Caco-2 (cell line): ENCODE measurements at places on chromosomes 4 and X. TPM values are rescaled to one million over a fixed set of nuclear protein-coding genes. Genes with fewer than 3 reads are reported as not detected.
A peak's percentile ranks its signal among the peaks of the same experiment; 100 is the strongest.

SPRY1 gene
- total RNA-seq, result 23.2 and 23.4 TPM in 2 replicates

CT45A3 gene
- total RNA-seq, result not detected in 2 replicates

DNA sequence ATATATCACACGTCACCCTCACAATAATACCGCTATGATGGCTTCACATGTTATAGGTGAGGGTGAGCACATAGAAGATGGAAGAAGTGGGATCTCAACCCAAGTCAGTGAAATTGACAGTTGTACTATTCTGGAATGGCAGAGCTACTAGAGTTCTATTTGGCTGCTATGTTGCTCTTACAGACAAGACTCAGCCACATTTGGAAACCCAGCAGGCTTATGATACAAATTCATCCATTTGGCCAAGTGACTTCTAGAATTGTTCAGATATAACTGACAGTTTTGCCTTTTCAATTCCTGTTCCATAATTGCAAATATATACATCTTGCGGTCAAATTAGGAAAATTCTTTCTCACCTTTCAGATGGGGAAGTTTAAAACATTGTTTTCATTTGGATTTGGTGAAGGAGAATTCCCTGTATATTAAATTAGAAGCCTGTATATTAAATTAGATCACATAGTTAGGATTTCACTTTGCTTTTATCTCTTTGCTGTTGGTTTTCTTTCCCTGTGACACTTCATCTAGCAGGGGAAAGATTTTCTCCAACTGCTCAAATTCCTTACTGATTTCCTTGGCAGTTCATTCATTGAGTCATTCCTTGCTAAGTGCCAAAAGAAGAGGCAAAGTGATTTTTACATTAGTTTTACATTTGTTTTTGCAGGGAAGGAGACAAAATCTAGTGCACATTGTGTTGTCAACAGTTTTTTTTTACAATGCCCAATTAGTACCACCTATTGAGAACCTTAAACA lies 120.6 kb upstream of the TBC1D9 start:
- DNase-seq, result no peak
- H3K36me3 ChIP-seq, result no peaks in the 10 kb centered on the region
- H3K4me1 ChIP-seq, result no peaks in the 10 kb centered on the region
- H3K27me3 ChIP-seq, result no peaks in the 10 kb centered on the region
- H3K27ac ChIP-seq, result no peak overlapping the region

- no peaks in the 10 kb centered on the region for H3K27me3 ChIP-seq
- DNase-seq, result peak; percentile 67
- no peak overlapping the region for H3K4me3 ChIP-seq
These were observed 941.2 kb upstream of the TENM3 start for GRCh38 chr4:181301735-181302710.
